Esophagus muscularis mucosa (tissue), 4 donors: ENCODE measurements at places on chromosomes 1 and 21. TPM values are rescaled to one million over a fixed set of nuclear protein-coding genes. Genes with fewer than 3 reads are reported as not detected.

IBA57 gene
- 5.6 TPM for total RNA-seq

SLAMF6 gene
- 0.19 TPM for total RNA-seq

USH2A gene
- total RNA-seq, result under 0.01 TPM

TSPAN2 gene
- 65.9 TPM for total RNA-seq

PHACTR4 gene
- total RNA-seq, result 21.0 TPM

SNX7 gene
- 27.5 TPM for total RNA-seq

AZIN2 gene
- 4.5 TPM for total RNA-seq

LYPLA2 gene
- 34.1 TPM for total RNA-seq

KCNK2 gene
- total RNA-seq, result 0.57 TPM

MROH7 gene
- total RNA-seq, result 11.6 TPM

SMIM1 gene
- total RNA-seq, result 16.3 TPM

LRRC53 gene
- not detected for total RNA-seq

LIPI gene
- total RNA-seq, result not detected

PDZK1IP1 gene
- not detected for total RNA-seq
